Activated CD8-positive, alpha-beta memory T cell treated with anti-CD3 and anti-CD28 coated beads for 48 hours (primary cell): ENCODE measurements at places on chromosomes 12 and 14.

- DNase-seq: no peak
These were observed 146.8 kb upstream of the RASSF8 start for GRCh38 chr12:25811656-25812126.

DNA sequence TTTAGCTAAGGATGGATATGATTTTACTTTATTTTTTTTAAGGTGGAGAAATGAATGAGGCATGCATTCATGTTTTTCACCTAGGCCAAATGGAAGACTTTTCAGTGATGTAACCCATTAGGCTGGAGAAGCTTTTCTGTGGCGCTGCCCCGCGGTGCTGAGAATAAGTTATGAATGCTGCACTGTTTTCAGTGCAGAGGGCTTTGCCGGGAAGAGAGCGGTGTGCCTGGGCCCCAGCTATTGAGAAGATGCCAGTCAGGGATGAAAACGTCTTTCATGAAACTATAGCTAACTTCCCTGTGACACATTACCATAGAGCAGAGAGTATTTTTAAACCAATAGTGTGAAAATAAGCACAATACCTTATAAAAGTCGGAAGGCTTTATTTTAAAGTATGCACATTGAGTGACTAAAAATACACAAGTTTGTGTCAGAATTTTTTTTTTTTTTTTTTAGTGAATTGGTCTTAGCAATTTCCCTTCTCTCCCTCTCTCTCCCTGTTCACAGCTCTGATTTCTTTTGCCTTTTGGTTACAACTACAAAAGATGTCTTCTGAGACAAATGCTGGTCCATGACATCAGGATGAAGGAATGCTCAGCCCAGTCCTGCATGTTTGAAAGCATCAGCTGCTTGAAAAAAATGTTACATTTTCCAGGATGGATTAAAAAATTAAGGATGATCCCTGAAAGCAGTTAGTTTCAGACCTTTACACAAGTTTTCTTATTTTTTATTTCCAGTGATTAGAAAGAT lies 48.3 kb downstream of the NPAS3 start:
- DNase-seq: no peak

DNA sequence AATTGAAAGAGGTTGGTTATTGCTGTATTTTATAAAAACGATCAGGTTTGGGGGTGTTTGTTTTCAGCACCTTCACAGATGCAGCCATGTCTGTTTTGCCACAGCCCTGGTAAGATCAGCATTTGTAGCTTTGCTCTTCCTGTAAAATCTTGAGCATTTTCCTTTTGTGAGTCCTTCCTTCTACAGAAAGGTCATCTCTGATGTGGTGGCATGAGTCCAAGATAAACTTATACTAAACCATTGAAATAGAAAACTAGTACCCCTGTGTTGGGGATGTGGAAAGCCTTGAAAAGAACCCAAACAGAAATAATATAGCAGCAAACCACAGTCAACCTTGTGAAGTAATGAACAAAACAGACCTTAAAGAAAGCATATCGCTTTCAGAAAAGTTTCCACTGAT lies 85.5 kb downstream of the TGFB3 start:
- no peak for DNase-seq

- DNase-seq: no peak
These were observed 12.9 kb upstream of the KRT73 start for GRCh38 chr12:52631264-52631663.

- no peak for DNase-seq
These were observed 195.5 kb upstream of the KITLG start for GRCh38 chr12:88775742-88776151.

DNA sequence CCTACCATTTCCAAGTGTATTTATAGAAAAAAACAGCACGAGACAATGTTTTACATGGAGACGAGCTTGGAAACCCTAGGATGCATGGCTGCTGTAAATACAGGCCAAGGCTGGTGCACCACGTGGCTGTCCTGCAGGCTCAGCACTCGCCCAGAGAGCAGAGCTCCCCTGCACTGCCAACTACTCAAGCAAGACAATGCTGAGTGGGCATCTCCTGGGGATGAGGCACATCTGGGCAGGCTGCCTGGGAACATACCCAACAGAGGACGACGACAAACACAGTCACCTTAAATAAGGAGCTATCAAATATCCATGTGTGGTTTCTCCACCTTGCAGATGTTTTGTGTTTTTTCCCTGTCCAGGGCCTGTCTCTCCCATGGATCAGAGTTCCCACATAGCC lies 128.3 kb upstream of the PRMT8 start:
- DNase-seq: no peak

GRCh38 chr14:103391048-103391447 lies 5.8 kb downstream of the MARK3 start:
- no peak for DNase-seq

DNA sequence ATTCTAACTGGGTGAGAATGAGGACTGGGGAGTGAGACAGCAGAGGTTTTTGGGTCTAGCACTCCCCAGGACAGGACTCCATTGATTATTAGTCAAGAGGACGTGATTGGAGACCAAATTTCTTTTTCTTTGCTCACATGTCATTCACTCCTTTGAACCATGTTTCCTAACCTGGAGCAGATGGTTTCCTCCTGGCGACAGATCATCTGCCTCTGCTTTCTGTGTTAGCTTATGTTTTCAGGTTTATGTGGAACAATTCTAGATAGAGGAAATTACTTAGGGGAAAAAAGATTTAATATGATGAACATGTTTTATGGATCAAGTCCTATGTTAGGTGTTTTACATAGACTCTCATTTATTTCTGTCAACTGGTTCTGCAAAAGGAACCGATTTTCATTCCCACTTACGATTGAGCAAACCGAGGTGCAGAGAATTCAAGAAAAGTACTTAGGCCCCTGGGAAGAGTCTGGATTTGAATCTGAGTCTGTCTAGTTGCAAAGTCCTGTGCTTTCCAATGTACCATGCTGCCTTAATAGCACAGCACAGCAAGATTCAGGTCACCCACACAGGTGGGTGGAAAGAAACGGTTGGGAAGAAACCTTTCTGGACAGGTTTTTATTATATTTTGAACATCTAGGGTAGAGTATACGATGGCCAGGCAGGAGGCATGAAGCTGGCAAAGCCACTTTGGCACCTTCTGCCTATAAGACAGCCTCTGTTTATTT lies 30.8 kb downstream of the SMOC1 start:
- DNase-seq: no peak

GRCh38 chr14:20548414-20549158 lies 12.3 kb downstream of the RNASE9 start:
- DNase-seq: no peak

DNA sequence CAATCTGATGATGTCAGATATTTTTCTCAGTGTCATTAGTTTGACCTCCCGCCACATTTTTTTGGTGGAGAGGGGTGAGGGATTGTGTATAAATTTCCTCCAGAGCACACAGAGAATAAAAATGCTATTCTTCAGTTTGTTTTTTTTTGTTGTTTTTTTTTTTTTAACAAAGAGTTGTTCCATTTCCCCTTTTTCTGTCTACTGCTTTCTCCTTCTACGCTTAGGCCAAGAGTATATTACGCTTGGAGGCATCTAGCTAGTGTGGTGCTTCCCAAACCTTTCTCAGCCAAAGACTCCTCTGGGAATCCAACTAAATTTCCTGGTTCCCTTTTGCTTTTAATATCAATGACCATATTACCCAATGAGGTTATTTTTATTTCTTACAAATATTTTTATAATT lies 465.6 kb downstream of the ZFP36L1 start:
- no peak for DNase-seq

- DNase-seq: no peak
These were observed 5.3 kb downstream of the TRPV4 start for GRCh38 chr12:109827566-109828550.

DNA sequence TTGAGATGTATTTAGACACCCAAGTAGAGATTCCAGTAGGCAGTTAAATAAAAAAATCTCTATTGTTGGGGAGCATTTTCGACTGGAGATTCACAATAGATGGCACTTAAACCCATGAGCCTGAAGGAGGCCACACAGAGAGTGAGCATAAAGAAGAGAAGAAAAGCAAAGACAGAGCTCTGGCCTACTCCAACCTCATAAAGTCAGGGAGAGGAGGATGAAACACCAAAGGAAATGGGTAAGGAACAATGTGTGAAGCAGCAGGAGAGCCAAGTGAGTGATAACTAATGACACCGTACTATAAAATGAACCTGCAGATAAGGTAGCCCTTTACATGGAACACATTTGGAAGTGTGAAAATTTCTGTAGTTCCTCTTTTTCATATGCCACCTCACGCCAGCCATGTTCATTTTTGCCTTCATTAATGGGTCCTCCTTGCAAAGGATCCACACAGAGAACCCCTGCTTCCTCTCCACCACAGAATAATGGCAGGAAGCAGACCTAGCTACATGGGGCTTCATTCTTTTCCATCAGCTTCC lies 150.0 kb upstream of the SYT10 start:
- no peak for DNase-seq

DNA sequence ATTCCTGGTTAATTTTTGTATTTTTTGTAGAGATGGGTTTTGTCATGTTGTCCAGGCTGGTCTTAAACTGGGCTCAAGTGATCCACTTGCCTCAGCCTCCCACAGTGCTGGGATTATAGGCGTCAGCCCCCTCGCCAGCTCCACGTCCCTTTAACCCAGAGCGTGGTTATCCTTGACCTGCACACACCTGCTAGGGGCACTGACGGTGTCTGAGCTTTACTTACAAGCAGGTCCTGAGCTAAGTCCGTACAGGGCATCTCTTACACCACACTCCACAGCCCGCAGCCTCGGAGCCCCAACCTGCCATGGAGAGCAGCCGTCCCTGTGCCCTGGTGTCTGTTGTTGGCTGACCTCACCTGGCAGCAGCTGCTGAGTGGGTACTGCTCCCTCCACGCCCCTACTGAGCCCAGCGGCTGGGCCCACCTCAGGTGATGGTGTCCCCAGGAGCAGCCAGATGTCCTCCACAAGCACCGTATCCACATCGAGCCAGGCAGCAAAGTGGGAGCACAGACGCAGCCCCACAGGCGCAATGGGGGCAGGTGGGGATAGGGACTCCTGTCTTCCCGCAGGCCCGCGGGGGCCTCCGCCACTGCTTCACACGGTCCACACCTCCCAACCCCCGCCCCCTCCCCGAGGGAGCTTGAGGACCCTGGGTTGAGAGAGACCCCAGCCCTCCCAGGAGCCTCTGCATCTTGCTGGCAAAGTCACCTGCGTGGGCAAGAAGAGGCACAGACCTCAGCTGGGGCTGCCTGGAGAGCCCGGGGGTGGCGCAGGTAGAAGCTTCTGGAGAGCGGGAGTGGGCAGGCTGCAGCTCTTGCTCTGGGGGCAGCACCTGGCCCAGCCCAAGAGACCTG lies 325.4 kb upstream of the SFSWAP start:
- no peak for DNase-seq

GRCh38 chr14:67735336-67736147 lies 33.9 kb downstream of the RDH12 start:
- DNase-seq: no peak

DNA sequence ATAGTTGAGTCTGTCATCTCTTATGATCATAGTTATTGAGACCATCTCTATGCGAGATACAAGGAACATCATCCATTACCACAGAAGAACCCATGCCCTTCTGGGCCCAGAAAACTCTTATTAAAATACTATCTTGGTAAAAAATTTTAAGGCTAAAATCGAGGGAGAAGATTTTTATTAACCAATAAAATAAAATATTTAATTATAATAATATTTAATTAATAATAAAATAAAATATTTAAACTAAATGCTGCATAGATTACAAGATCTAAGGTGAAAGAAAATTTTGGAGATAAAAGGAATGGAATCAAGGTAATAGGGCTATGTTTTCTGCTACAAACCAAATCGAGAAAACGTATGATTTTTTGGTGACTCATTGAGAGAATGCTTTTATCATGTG lies 540.2 kb downstream of the KCNH5 start:
- no peak for DNase-seq

GRCh38 chr14:75492832-75493591 lies 29.3 kb upstream of the BATF start:
- no peak for DNase-seq

- no peak for DNase-seq
These were observed 111.2 kb downstream of the ITPR2 start for GRCh38 chr12:26721800-26722199.

- DNase-seq: no peak
These were observed 284.2 kb upstream of the ATP2B1 start for GRCh38 chr12:89992668-89993451.

DNA sequence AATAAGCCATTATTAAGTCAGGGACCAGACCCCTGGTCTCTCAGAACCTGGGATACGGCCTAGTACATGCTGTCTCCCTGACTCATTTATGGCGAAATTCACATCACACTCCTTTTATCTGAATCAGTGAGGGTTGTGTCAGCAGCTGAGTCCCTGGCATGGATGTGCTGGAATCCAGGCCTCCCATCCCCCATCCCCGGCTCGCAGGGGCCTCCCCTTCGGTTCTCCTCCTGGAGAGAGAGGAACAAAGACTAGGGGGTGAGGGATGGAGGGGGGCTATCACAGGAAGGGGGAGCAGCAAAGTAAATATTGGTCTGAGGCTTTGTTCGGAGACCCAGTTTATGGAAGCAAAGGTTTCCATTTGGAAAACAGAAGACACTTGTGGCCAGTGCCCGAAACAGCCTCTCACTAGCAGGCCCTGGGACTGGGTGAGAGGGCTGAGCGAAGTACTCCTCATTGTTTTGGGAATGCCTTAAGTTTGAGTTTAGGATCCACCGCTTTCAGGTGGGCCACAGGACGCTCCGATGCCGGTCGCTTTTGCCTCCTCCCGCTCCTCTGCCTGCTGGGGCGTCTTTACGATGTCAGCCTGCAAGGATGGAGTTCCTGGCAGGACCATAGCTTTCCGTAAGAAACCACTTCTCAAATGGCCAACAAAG lies 145.0 kb downstream of the PRKCH start:
- DNase-seq: no peak

- DNase-seq: no peak
These were observed 6.7 kb downstream of the RPH3A start for GRCh38 chr12:112798048-112798760.

DNA sequence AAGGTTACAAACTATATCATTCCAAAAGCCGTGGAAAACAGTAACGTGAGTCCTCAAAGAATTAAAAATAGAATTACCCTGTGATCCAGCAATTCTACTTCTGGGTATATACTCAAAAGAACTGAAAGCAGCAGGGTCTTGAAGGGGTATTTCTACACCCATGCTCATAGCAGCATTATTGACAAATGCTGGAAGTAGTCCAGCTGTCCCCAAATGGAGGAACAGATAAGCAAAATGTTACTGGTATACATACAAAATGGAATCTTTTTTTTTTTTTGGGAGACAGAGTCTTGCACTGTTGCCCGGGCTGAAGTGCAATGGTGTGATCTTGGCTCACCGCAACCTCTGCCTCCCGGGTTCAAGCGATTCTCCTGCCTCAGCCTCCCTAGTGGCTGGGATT lies 32.9 kb downstream of the ADIPOR2 start:
- DNase-seq: no peak

DNA sequence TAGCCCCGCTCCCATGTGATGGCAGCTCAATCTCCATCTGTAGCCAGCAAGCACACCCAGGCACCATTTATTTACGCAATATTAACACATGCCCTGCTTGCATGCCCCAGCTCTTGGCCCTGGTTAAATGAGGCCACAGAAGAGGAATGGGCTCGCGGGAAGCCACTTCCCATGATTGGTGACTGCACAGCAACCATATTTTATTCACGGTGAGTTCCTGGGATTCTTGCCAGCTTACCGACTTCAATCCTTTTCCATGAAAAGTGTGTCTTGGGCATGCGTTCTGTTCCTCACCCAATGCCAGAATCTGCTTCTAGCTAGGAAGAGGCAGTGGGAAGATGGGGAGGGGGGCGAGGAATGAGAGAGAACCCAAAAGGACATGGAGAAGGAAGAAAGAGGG lies 54.7 kb downstream of the PITPNM2 start:
- DNase-seq: no peak

GRCh38 chr12:75848431-75848925 lies 183.1 kb downstream of the PHLDA1 start:
- no peak for DNase-seq
